ENCODE measurements at places on chromosomes 4 and X.
A peak's percentile ranks its signal among the peaks of the same experiment; 100 is the strongest.

GRCh38 chrX:55109306-55109705, 20.5 kb downstream of the PAGE2 start:
- no peak for DNase-seq

DNA sequence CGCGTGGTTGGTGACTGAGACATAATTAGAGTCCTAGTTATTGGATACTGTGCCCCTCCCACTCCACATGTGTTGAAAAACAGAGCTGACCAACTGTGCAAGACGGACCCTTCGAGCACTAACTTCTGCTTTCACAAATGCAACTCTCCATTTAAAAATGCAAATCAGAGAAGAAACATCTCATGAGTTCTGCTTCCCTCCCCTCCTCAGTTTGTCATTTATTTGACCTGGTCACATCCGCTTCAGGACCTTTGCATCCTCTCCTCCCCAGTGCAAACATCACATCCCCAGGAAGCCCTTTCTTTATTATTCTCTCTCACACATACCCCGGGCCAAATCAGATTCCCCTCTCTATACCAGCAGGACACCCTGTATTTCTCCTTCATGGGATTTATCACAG, 38.1 kb upstream of the NOCT start:
- DNase-seq, result no peak

- DNase-seq, result no peak
These were observed 121.8 kb upstream of the C1GALT1C1 start for GRCh38 chrX:120751683-120752082.

DNA sequence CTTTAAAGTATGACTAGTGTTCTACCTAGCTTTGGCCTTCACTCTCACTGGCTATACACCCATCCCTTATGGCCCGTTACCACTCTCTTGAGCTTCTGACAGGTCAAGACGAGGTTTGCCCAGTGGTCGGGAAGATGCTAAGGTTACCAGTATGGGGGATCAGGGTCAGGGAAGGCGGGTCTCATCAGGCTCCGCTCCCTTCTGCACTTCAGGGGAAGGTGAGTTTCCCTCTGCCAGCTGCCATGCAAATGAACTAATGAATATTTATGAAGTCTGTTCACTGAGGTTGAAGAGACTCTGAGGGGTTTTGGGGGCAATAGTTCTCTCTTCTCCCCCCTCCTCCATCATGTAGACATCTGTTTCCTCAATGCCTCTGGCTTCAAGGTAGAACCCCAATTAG, 6.6 kb downstream of the EFNB1 start:
- DNase-seq, result no peak

DNA sequence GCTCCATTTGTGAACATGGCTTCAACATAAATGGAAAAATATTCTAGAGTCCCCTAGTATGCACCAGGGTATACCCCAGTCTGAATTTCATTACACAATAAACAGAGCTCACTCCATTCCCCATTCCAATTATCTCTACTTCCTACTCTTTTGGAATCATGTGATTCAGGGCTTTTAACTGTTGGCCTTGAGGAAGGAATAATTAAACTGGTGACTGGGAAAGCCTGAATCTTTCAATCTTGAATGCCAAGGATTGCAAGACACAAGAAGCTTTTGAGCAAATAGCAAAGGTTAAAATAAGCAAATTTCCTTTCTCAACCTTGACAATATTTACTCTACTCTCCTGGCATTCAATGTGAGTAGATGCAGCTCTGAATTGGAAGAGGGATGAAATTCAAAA, 77.5 kb upstream of the INPP4B start:
- no peak for DNase-seq

- peak; percentile 64 for DNase-seq
These were observed 377 bp downstream of the TIMM17B start for GRCh38 chrX:48897157-48897624.

DNA sequence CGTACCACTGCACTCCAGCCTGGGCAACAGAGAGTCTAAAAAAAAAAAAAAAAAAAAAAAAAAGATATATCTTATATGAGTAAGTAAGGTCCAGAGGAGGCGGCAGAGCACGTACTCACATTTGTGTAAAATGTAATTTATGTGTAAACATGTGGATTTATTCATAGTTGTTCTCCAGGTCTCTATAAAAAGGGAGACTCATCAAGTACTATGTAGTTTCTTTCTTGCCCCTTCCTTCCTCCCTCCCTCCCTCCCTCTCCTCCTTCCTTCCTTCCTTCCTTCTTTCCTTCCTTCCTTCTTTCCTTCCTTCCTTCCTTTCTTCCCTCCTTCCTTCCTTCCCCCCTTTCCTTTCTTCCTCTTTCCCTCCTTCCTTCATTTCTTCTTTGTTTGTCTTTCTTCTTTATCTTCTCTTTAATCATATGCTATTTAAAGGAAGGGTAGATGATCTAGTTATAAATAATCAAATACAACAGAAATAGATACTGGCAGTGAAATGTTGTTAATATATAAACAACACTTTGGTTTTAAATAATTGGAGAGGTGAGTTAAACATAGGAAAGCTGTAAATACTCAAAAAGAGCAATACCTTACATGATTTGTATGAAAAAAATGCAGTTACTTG, 344.8 kb downstream of the ANK2 start:
- no peak for DNase-seq

DNA sequence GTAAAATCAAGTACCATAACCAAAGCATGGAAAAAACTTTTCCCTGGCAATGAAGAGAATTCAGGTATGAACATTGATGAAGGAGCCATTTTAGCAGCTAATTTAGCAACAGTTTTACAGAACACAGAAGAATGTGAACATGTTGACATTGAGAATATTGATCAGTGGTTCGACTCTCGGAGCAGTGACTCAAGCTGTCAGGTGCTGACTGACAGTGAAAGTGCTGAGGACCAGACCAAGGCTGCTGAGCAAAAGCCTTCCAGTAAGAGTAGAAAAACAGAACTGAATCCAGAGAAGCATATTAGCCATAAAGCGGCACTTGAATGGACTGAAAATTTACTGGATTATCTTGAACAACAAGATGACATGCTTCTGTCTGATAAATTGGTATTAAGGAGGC, 2.8 kb downstream of the TIGD2 start:
- DNase-seq, result no peak

DNA sequence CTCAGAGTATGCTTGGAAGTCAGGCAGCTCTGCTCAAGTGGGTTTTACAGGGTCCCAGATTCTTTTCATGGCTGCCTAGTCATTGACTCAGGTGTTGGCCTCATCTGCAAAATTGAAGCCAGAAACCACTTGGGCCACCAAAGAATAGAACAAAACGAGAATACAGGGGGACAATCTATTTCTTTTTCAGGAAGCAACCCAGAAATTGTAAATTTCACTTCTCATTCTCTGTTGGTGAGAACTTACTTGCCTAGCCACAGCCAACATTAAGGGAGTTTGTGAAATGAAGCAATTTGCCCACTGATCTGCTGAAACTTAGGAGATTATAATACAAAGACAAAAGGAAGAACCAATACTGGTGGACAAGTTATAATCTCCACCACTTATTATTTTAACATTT, 8.6 kb upstream of the TKTL2 start:
- DNase-seq, result no peak

DNA sequence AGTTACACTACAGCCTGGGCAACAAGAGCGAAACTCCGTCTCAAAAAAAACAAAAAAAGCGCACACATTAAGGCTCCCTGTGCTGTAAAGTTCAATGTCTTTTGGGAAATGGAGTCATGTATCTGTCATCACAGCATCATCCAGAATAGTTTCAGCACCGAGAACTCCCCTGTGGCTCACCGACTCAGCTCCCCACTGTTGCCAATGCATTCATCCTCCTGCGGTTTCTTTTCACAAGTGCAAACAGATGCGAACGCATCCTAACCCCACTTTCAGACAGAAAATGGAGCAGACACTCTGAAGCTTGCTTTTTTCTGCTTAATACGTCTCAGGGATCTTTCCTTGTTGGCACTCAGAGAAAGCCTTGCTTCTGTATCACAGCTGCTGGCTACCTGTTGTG, 13.8 kb upstream of the SH3TC1 start:
- peak; percentile 5 for DNase-seq

DNA sequence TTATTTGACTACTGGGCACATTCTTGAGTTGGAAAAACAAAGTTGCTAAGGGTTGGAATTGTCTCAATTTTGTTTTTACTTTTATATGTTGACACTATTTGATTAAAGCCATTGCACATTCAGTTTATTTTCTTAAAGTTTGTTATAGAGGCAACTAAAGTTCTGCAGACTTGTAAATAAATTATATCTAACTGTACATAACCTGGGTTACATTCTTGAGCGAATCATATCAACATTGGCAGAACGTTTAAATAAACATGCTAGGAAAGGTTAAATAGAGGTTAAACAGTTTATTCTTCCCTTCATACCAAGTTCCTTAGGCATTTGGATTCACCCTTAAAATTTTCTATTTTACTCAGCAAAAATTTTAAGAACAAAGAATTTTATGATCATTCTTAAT, 74.5 kb downstream of the UCHL1 start:
- DNase-seq, result no peak

- DNase-seq, result no peak
These were observed 7.4 kb downstream of the APOO start for GRCh38 chrX:23900220-23900797.

GRCh38 chr4:36358173-36358572, 76.8 kb downstream of the DTHD1 start:
- no peak for DNase-seq

GRCh38 chr4:112502871-112503270, 13.1 kb downstream of the NEUROG2 start:
- no peak for DNase-seq

DNA sequence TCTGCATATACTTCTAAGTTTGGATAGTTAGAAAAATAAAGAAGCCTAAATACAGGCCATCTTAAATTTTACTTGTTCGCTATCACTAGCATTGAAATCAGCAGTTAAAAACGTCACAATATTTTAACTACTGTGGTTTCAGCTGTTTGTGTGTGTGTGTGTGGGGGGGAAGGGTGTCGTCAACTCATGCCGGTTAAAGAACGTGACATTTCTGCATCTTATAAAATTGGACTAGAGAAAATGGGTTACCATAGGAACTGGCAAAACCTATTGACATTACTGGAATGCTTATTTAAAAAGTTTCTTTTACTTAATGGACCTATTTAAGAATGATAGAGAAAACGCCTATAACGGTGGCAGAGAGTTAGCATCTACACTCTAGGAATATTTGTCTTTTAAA, 1.2 kb upstream of the CNKSR2 start:
- DNase-seq, result no peak

- peak; percentile 97 for DNase-seq
These were observed 33.1 kb upstream of the CDKN2AIP start for GRCh38 chr4:183411291-183411861.

GRCh38 chr4:31682796-31683195, 962.6 kb downstream of the PCDH7 start:
- no peak for DNase-seq

GRCh38 chr4:38822748-38823303, 18.2 kb upstream of the TLR1 start:
- no peak for DNase-seq

Measured in ACHN (cell line).